ENCODE measurements at places on chromosomes 4 and X. TPM values are rescaled to one million over a fixed set of nuclear protein-coding genes. Genes with fewer than 3 reads are reported as not detected.
A peak's percentile ranks its signal among the peaks of the same experiment; 100 is the strongest.

LDB2 gene
- polyA plus RNA-seq: 36.6 TPM

DNA sequence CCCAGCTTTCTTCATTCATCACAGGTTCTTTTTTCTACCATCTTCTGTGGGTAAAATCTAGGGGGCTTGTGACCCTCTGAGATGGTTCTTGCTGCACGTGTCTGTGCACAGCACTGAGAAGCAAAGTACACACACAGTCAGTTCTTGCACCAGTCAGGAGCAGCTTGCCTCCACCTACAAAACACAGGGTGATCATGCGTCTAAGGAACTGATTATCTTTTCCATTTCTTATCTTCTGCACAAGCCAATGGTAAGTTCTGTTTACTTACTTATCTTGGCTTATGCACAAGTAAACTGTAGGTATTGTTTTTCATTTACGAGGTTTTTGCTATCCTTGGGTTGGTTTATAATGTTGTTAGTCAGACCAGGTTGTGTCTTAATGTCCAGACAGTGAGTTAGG lies 40.7 kb downstream of the TRIM2 start:
- no peak for DNase-seq

DNA sequence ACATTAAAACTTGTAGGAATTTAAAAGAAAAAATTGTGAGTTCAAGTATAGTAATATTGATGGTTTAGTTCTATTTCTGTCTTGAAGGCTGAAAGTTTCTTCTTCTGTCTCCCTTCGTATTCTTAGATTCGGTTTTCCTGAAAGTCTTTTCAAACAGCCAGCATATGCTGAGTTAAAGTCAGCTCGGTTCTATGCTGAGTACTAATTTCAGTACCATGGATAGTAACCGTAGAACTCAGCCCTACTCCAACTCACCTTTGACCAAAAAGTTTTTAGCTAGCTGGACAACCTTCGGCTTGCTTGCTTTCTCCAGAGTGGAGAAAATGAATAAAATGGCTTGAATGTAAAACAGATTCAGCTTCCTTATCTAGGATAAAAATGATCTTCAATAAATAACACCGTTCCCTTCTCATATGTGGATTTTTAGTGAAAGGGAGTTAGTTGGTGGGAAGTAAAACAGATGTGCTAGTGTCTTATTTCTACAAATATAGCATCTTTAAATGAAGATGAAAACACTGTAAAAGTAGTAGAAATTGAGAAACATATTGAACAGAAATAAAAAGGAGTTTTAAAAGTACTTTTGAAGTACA lies 5.2 kb downstream of the POU4F2 start:
- DNase-seq: peak; percentile 2

DNA sequence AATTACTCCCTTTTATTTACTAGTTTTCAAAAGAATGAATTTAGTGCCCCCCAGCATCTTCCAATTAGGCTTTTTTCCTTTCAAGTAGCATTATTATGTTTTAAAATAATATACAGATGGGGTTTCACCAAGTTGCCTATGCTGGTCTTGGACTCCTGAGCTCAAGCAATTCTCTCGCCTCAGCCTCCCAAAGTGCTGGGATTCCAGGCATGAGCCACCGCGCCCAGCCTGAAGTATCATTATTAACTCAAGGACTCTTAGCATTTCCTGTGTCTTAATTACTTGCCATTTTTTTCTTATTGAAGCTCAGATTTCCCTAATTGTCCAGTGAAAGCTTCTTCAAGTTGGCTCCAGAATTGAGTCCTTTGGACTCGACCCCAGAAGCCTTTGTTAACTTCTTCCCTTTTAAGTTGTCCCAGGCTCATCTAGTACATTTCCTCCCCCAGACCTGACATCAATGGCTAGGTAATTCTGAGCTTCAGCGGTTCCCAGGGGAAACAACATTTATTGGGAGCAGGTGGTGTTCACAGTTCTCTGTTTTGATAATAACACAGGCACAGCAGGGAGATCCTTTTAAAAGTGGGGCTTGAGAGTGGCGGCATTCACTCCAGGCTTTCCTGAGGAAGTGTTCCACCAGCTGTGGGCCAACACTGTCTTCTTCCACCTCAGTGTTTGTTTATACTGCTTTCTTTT lies 10.0 kb downstream of the SAT1 start:
- no peak for DNase-seq

SOD3 gene
- 27.4 TPM for polyA plus RNA-seq

DNA sequence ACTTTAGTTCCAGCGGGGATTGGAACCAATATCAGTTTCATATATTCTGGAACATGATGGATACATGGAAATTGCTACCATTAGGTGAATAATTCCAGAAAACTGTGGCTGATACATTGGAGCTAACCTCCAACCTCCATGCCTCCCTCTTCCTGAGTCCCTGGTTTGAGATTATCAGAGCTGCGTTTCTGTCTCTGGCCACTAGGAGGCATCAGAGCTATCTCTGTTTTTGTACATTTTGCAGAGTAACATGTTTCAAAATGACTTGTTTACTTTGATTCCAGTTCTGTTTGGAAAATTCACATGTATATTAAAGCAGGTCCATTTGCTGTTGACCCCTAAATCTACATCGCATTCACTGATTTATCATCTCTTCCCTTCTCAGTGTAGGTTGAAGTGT lies 2.4 kb upstream of the RAB40AL start:
- DNase-seq: no peak
